ENCODE measurements at places on chromosomes 3 and 15.

DNA sequence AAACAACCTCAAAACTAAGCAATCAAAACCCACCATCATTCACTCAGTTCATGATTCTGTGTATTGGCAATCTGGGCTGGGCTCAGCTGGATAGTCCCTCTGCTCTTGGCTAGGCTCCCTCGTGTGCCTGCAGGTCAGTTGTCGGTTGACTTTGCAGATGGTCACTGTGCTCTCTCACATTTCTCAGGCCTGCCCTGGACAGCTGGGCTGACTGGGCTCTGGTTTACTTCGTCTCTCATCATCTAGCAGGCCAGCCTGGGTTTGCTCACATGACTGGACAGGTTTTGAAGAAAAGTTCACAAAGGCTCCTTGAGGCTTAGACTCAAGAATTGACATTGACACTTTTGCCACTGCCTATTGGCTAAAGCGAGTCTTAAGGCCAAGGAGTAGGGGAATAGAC is 105.0 kb upstream of the CTNNB1 start:
- no peak for DNase-seq

- DNase-seq = no peak
Measured at GRCh38 chr3:155995525-155996370, 124.6 kb upstream of the KCNAB1 start.

GRCh38 chr15:63369781-63370180 is 11.9 kb downstream of the CA12 start:
- DNase-seq = no peak

DNA sequence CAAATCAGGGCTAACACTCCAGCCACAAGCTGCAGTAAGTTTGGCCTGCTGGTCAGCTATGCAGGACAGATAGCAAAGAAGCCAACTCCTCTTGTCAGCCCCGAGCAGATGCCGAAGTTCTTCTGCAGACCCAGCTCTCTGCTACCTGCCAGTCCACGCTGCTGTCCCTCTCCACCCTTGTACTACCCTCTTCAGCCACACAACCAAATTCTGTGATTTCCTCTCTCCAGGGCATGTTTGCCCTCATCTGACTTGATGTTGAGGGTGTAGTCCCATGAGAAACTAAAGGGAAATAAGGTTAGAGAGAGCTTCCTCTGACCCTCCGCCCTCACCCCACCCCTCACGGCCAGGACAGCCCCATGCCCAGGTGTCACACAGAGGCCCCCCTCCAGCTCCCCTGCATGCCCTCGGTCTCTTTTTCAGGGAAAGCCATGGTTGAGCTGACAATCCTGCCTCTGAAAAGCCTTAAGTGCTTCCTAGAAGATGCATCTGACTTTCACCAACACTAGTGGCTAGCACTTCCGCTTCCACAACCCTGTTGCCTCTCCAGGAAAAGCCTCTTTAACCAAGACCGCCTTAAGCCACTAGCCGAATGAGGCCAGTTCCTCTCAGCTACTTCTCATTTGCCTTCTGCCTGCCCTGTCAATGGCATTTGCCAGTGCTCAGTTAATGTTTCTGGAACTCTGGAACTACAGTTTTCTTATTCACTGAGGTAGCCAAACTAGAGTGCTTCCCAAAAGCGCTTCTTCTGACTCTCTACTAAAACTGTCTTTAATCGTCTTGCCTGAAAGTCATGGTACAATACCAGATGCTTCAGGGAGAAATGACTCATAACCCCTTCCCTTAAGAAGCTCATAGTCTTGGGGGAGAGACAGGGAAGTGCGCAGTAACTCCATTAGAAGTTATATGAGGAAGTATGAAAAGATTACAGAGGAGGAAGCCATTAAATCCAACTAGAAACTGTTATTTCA is 300.4 kb upstream of the STT3B start:
- DNase-seq = no peak

DNA sequence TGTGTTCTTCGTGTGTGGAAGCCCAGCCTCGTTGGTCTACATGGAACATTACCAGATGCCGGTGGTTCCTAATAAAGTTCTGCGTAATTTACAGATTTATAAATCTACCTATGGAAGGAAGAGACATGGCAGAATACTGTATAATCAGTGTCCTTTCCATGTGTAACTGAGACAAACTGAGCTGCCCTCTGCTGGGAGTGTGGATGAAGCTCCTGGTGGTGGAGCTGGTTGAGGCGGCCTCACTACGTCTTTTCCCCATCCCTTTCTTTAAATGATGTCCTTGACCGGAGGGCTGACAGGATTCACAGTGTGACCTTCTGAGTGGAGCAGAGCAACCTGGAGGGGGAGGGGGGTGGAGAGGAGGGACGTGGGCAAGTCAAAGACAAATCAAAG is 267.0 kb upstream of the CHRM5 start:
- DNase-seq = no peak

- DNase-seq = no peak
Measured at GRCh38 chr3:56303487-56303886, 164.8 kb downstream of the ERC2 start.

- no peak for DNase-seq
Measured at GRCh38 chr3:169748670-169749069, 16.2 kb downstream of the TERC start.

- DNase-seq = no peak
Measured at GRCh38 chr3:168272343-168272985, 176.7 kb upstream of the GOLIM4 start.

GRCh38 chr3:30672959-30673358 is 66.6 kb downstream of the TGFBR2 start:
- no peak for DNase-seq

DNA sequence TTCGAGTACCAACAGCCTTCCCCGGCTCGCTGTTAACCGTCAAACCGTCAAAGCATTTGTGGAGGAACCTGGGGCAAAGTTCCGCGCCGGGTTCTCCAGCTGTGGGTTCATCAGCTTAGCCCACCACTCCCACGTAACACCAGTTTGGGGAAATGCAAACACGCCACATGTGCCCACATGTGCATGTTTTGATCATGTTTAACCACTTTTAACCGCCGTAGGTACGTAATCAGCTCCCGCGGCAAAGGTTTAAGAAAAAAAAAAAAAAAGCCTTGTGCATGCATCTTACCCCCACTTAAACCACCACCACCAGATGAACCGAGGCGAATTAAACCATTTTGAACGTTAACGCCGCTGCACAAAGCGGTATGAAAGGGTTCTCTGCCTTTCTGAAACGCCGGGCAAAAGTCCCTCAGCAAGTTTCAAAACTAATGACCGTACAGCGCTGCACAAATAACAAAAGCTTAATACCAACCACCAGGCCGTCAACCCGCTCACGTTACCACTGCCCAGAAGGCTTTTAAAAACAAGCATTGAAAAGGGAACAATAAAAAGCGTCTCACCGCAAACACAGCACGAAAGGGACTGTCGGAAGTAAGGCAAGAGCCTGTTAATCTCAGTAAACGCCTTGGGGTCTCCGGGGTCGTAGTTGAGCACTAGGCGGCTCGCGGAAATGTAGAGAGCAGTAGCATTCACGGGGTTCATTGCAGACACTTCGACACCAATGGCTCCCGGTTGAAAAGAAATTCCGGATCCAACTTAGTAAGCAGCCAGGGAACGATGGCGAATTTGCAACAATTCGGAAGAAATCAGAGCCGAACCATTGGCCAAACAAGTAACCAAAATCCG is 1.5 kb downstream of the MSL2 start:
- peak; percentile 14 for DNase-seq

- no peak for DNase-seq
Measured at GRCh38 chr15:78737187-78737820, 74.0 kb downstream of the ADAMTS7 start.

DNA sequence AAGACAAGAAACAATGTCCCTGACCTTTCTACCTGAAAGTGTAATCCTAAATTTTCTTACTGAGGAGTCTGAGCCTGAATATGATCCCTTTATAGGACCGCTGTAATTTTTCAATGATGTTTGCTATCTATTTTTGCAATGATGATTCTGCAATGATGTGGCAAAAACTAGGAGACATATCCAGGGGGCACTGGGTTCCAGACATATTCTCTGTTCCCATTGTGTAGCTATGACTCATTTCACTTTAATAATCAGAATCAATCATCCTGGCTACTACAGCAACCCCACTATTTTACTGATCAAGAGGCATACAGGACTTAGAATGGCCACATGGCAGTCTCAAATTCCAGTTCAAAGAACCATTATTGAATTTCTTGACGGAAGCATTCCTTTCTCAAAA is 85.9 kb downstream of the AQR start:
- DNase-seq = no peak

GRCh38 chr15:99745370-99746086 is 12.3 kb upstream of the LYSMD4 start:
- no peak for DNase-seq

- peak; percentile 39 for DNase-seq
Measured at GRCh38 chr15:42042602-42043400, 22.0 kb upstream of the PLA2G4E start.

Measured in ascending aorta (tissue), 2 donors.